B cell (primary cell): ENCODE measurements at places on chromosomes 6 and 20. TPM values are rescaled to one million over a fixed set of nuclear protein-coding genes. Genes with fewer than 3 reads are reported as not detected.

The C20orf144 gene
- 0.14 and 0.27 TPM in 2 replicates for polyA plus RNA-seq

The SRMS gene
- polyA plus RNA-seq, result 0.26 and 0.54 TPM in 2 replicates

The DEFB124 gene
- polyA plus RNA-seq, result not detected in 2 replicates

The CD24 gene
- polyA plus RNA-seq, result 69.9 and 118 TPM in 2 replicates

The MICB gene
- polyA plus RNA-seq, result 24.5 and 30.9 TPM in 2 replicates

The GPSM3 gene
- 254 and 299 TPM in 2 replicates for polyA plus RNA-seq

The LAMP5 gene
- polyA plus RNA-seq, result 0.59 and 1.3 TPM in 2 replicates

The ZNF334 gene
- 0.27 and 0.30 TPM in 2 replicates for polyA plus RNA-seq

The RIMS4 gene
- polyA plus RNA-seq, result not detected in 2 replicates

The RSPH9 gene
- polyA plus RNA-seq, result 0.04 TPM in 1 of 2 replicates, not detected in the other

The ORC3 gene
- 15.4 and 16.1 TPM in 2 replicates for polyA plus RNA-seq

The KIAA1755 gene
- not detected in 2 replicates for polyA plus RNA-seq

The PSMB9 gene
- 190 and 242 TPM in 2 replicates for polyA plus RNA-seq

The VSTM2L gene
- 0.16 and 0.25 TPM in 2 replicates for polyA plus RNA-seq

The MPC1 gene
- 17.5 and 19.8 TPM in 2 replicates for polyA plus RNA-seq

The FOXF2 gene
- polyA plus RNA-seq, result not detected in 2 replicates

The SAMD5 gene
- not detected in 2 replicates for polyA plus RNA-seq

The APOBEC2 gene
- polyA plus RNA-seq, result not detected in 2 replicates

The IRF4 gene
- polyA plus RNA-seq, result 71.8 and 75.7 TPM in 2 replicates

The MAFB gene
- polyA plus RNA-seq, result 1.3 and 1.6 TPM in 2 replicates
